ENCODE measurements at places on chromosomes 4 and X.

DNA sequence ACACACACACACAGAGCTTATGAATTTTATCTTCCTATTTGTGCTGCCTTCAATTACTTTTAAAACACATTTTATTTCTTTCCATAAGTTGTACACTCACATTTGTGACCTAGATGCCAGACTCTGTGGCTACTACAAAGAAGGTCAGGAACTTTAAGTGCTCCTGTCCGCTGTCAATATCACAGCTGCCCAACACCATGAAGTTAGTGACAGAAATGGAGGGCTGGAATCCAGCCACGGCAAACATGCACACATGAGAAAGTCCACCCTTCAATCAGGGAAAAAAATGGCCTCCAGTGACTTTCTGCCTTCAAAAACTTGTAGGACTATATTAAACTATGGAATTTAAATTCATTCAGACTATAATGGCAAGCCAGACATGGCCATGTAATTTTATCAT is 334.4 kb upstream of the FSTL5 start:
- no peak overlapping the region for H3K4me3 ChIP-seq
- DNase-seq = no peak
- no peaks in the 10 kb centered on the region for H3K27me3 ChIP-seq
- H3K36me3 ChIP-seq = no peaks in the 10 kb centered on the region
- no peak overlapping the region for H3K27ac ChIP-seq

DNA sequence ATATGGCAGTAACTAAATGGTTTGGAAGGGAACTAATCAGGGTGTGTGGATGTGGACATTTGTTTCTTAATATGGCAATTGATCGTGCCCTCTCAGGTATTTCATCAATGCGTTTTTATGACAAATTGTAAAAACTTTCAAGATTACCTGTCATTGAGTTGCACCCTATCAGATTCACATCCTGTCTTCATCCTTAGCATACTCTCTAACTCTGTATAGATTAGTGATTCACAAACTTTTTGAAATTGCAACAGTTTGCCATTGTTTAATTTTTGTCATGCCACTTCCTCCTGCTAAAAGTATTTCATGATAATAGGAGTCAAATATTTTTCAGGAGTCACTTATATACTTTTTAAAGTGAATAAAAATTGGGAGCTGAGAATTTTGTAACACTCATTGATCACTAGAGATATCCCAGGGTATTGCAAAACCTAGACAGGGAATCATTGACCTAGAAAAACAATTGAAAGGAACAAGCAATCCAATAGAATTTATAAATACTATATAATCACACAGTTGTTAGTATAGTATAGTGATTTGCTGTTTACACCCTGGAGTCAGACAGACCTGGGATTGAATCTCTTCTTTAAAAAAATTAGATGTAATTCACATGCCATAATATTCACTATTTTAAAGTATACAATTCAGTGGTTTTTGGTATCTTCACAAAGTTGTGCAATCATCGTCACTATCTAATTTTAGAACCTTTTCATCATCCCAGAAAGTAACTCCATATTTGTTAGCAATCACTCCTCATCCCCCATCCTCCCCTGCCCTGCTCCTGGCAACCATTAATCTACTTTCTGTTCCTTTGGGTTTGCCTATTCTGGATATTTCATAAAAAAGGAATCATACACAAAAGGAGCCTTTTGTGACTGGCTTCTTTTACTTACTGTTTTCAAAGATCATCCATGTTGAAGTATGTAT is 8.9 kb downstream of the MID2 start:
- H3K27ac ChIP-seq = no peak overlapping the region
- H3K27me3 ChIP-seq = peaks cover 32% of the 10 kb centered on the region
- no peak overlapping the region for H3K4me3 ChIP-seq
- DNase-seq = no peak

DNA sequence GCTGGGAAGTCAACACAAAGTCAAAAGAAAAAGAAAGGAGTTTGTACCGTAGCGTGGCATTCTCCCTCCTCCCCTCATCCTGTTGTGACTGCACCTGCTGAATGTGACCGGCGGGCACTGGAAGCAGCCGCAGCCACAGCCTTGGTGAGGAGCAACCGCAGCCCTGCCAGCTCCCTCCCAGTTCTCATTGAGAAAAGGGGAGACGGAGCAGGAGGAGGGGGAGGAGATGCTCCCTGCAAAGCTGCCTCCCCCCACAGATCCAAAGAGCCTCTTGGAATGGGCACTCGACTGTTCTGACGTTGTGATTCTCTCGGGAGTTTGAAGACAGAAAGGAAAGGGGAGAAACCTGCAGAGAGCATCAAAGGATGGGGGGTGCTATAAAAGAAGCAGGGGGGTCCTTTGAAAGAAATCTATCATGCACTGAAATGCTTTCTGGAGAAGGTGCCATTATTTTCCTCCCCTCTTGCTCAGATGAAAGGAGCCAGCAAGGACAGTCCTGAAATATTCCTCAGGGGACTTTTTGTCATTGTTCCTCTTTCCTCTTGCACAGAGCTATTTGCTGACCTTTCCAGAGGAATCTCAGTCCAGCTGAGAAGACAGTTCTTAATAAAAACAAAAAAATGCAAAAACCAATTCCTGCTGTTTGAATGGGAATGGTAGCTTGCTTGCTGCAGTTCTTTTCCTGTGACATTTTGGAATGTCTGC is 429.7 kb downstream of the MAPK10 start:
- H3K36me3 ChIP-seq = no peaks in the 10 kb centered on the region
- DNase-seq = no peak
- H3K4me1 ChIP-seq = no peaks in the 10 kb centered on the region

GRCh38 chr4:13985837-13986236 is 358.3 kb upstream of the BOD1L1 start:
- H3K4me1 ChIP-seq = peaks cover 5% of the 10 kb centered on the region
- DNase-seq = no peak
- no peaks in the 10 kb centered on the region for H3K27me3 ChIP-seq
- H3K36me3 ChIP-seq = no peaks in the 10 kb centered on the region
- H3K27ac ChIP-seq = no peak overlapping the region

DNA sequence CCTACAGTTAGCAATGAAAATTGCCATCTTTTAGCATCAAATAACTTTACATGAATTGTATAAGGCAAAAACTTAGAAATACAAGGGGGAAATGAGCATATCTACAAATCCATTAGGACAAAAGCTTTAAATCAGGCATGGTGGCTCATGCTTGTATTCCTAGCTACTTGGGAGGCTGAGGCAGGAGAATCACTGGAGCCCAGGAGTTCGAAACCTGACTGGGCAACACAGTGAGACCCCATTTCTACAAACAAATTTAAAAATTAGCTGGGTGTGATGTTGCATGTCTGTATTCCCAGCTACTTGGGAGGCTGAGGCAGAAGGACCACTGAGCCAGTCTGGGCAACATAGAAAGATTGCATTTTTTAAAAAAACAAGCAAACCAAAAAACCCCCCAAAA is 61.3 kb downstream of the EIF4E start:
- DNase-seq = no peak
- no peaks in the 10 kb centered on the region for H3K27me3 ChIP-seq
- no peaks in the 10 kb centered on the region for H3K4me1 ChIP-seq
- no peak overlapping the region for H3K4me3 ChIP-seq
- no peak overlapping the region for H3K27ac ChIP-seq
- no peaks in the 10 kb centered on the region for H3K36me3 ChIP-seq

DNA sequence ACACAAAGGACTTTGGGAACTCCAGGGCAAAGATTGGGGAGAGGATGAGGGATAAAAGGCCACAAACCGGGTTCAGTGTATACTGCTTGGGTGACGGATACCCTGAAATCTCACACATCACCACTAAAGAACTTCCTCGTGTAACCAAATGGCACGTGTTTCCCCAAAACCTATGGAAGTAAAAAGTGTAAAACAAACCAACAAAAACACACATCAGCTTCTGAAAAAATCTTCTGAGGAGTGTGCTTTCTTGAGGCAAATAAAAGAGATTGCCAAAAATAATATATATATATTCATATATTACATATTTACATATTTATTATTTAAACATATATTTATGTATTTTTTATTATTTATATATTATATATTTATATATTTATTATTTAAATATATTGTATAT is 3.9 kb downstream of the P2RY8 start:
- H3K4me3 ChIP-seq = no peak overlapping the region
- H3K27ac ChIP-seq = no peak overlapping the region
- no peaks in the 10 kb centered on the region for H3K4me1 ChIP-seq
- no peaks in the 10 kb centered on the region for H3K36me3 ChIP-seq
- H3K27me3 ChIP-seq = no peaks in the 10 kb centered on the region
- DNase-seq = no peak

DNA sequence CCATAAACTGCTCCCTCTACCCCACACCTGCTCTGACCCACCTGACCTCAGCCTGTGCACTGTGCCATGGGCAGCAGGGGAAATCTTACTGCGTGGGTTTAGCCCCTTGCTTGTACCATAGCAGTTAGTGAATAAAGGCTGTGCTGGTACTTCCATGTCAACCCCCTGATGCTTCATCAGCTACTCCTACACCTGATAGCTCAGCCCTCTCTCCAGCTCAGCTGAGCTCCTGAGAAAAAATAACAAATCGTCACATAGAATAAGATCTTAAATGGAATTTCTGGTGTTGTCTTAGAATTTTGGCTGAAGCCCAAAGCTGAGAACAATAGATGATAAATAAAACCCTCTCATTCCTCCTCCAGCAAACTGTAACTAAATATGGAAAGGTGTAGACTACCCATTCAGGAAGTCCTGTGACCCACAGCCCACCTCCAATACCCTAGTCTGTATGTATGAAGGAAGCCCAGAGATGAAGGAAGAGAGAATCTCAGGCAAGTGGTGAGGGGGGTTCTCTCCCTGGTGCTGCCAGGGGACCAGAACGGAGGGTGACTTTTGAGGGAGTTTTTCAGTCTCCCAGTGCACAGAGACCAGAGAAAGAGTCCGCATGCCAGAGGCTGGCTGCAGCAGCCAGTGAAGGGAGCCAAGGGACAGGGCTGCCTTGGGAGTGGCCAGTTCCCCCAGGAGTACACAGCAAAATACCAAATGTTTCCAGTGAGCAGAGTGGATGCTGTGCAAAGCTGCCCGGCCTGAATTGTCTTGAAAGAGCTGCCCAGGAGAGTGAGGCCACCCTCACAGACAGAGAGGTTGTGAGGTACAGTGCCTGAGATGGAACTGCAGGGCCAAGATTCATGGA is 227.3 kb downstream of the QDPR start:
- no peak for DNase-seq
- no peak overlapping the region for H3K4me3 ChIP-seq
- no peak overlapping the region for H3K27ac ChIP-seq
- no peaks in the 10 kb centered on the region for H3K27me3 ChIP-seq
- H3K36me3 ChIP-seq = no peaks in the 10 kb centered on the region
- H3K4me1 ChIP-seq = no peaks in the 10 kb centered on the region

DNA sequence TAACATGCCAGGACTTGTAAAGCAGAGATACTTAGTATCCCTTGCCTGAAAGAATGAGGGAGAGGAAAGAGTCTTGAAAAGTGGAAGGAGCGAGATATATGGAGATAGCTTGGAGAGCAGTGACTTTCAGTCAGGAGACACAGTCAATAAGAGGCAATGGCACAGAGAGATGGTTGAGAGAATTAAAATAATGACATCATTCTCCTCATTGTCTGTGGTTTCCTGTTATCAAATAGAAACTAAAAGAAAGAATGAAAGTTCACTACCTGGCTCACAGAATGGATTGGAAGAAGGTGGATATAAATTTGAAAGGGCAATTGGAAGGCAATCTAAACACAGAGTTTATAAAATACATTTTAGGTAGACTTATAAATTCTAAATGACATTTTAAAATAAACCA is 760.2 kb upstream of the AADAT start:
- H3K4me1 ChIP-seq = no peaks in the 10 kb centered on the region
- H3K36me3 ChIP-seq = no peaks in the 10 kb centered on the region
- no peak overlapping the region for H3K4me3 ChIP-seq
- H3K27me3 ChIP-seq = no peaks in the 10 kb centered on the region
- DNase-seq = no peak

DNA sequence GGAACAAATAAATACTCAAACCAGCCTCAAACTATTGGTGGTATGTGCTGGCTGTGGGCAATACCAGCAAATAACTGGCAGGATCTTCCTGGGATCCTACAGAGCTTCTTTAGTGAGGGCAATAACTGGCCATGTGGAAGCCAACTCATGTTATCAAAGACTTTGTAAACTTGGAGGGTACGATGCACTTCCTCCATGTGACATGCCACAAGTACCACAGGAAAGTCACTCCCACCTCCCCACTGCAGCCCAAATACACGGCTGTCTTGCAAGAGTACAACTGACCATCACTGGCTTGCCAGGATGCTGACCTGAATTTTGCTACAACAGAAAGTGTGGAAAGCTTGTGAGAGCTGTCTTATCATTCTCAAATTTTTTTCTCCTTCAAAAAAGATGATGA is 93.3 kb upstream of the MAML3 start:
- H3K27ac ChIP-seq = no peak overlapping the region
- no peaks in the 10 kb centered on the region for H3K4me1 ChIP-seq
- DNase-seq = no peak
- H3K36me3 ChIP-seq = no peaks in the 10 kb centered on the region
- H3K4me3 ChIP-seq = no peak overlapping the region

DNA sequence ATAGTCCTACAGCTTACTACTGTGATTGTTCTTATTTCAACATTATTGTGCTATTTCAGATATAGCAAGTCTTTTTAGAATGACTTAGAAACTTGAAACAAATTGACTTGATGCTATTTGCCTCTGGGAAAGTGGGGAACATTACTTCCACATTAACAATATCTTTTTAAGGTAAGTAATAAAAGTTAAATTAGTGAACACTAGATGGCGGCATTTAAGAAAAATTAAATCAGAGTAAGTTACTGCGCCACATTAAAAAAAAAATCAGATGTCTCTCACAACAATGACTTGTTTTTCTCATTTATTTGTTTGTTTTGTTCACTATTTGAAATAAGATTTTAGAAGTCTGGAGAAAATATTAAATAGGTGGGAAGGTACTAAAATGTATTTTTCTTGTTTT is 1026.9 kb upstream of the SLIT2 start:
- H3K4me1 ChIP-seq = no peaks in the 10 kb centered on the region
- H3K27me3 ChIP-seq = no peaks in the 10 kb centered on the region

DNA sequence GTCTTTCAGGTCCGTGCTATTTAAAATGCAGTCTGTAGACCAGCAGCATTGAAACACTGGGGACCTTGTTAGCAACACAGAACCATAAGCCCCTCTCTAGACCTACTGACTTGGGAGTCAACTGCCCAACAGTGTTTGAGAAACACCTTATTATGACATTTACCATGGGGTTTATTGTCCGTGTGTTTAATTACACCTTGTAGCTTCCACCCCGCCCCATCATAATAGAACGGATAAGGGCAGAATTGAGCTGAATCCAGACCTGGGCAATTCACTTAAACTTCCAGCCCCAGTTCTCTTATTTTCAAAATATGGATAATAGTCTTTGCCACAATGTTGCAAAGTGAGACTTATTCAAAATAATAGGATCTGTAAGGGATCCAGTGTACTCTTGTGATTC is 30.6 kb upstream of the CLNK start:
- no peaks in the 10 kb centered on the region for H3K27me3 ChIP-seq
- no peak overlapping the region for H3K27ac ChIP-seq
- H3K4me3 ChIP-seq = no peak overlapping the region

DNA sequence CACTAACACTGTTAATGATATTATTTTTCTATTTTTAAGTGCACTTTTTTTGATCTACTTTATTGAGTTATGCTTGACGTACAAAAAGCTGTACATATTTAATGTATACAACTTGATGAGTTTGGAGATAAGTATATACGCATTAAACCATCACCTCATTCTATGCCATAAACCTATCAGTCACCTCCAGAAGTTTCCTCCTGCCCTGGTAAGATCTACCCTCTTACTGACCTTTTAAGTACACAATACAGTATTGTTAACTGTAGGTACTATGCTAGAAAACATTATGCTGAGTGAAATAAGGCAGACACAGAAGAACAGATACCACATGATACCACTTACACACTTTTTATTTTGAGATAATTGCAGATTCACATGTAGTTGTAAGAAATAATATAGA is 36.9 kb downstream of the INTS6L start:
- no peaks in the 10 kb centered on the region for H3K27me3 ChIP-seq
- H3K4me1 ChIP-seq = no peaks in the 10 kb centered on the region
- no peak for DNase-seq
- H3K27ac ChIP-seq = no peak overlapping the region
- no peak overlapping the region for H3K4me3 ChIP-seq
